NCI-H524 (cell line): ENCODE measurements at places on chromosomes 2 and 18.

- no peak for DNase-seq
Observed at GRCh38 chr2:99032786-99033185, 96.8 kb upstream of the CRACDL start.

- no peak for DNase-seq
Observed at GRCh38 chr18:51077217-51077616, 47.2 kb downstream of the SMAD4 start.

- DNase-seq: no peak
Observed at GRCh38 chr2:23203383-23203782, 181.6 kb upstream of the KLHL29 start.

DNA sequence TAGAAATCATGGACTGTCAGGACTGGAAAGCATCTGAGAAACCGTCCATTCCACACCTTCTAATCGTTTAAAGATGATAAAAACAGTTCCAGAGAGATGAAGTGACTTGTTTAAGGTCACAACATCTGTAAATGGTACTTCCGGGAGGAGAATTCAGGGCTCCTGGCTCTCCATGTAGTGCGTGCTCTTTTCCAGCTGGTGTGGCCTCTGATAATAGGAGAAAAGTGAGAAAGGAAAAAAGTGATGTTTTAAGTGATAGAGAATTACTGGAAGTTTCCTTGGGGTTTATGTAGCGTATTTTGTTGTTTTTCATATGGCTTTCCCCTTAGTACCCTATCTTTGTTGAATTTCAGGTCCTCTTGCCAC is 663 bp downstream of the C2orf49 start:
- no peak for DNase-seq

DNA sequence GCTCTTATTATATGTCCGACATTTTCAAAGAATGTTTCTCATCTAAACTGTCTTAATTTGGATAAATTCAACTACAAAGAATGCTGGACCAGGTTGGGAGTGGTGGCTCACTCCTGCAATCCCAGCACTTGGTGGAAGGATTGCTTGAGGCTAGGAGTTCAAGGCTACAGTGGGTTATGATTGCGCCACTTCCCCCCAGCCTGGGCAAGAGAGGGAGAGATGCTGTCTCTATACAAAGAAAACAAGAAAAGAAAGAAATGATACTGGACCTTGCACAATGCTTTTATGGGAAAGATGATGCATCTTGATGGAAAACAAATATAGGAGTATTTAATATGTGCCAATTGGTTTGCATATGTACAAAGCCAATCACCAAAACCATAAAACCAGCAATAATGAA is 296.7 kb downstream of the LPIN1 start:
- no peak for DNase-seq

DNA sequence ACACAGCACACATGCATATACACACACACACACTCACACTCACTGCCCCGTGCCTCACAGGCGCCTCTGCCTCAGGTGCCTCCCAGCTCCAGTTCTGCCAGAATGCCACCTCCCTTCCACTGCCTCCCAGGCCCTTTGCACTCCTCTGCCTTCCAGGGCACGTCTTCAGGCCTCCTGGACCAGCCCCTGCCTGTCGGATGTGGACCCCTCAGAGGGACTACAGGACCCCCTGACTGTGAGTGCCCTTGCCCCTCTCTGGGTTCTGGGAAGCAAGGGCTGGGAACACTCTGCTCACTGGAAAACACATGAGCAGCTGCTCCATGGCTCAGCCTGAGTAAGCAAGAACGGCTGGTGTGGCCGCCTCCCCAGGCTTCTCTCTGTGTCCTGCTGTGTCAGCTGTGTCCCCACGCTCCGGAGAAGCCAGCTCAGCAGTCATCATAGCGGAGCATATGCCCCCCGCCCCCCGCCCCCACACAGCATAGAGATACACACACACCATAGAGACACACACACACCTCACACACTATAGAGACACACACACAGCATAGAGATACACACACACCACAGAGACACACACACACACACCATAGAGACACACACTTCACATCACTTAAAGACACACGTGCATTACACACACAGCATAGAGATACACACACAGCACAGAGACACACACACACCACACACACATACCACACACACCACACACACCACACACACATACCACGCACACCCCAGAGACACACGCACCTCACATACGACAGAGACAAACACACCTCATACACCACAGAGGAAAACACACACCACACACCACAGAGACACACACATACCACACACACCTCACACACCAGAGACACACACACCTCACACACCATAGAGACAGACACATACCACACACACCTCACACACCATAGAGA is 271.3 kb downstream of the CYRIA start:
- peak; percentile 65 for DNase-seq

DNA sequence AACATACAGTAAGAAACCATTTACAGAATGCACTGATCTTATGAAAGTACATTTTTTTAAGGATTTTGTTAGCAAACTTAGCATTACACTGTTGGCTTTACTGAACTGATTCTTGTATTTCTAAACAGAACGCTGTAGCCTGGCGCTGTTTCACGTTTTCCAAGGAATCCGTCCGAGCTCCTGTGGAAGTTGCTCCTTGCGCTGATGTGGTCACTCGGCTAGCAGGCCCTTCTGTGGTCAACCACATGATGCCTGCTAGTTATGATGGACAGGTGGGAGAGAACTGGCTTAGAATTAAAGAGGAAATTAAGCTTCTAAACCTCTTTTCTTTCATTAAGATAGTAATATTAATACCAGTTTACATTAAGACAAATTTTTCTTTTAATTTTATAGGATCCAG is 76.8 kb downstream of the CEP192 start:
- no peak for DNase-seq

GRCh38 chr2:239223310-239224198 is 177.3 kb downstream of the HDAC4 start:
- no peak for DNase-seq
